Activated CD8-positive, alpha-beta memory T cell treated with anti-CD3 and anti-CD28 coated beads for 1 hour (primary cell): ENCODE measurements at places on chromosomes 4 and X.
A peak's percentile ranks its signal among the peaks of the same experiment; 100 is the strongest.

DNA sequence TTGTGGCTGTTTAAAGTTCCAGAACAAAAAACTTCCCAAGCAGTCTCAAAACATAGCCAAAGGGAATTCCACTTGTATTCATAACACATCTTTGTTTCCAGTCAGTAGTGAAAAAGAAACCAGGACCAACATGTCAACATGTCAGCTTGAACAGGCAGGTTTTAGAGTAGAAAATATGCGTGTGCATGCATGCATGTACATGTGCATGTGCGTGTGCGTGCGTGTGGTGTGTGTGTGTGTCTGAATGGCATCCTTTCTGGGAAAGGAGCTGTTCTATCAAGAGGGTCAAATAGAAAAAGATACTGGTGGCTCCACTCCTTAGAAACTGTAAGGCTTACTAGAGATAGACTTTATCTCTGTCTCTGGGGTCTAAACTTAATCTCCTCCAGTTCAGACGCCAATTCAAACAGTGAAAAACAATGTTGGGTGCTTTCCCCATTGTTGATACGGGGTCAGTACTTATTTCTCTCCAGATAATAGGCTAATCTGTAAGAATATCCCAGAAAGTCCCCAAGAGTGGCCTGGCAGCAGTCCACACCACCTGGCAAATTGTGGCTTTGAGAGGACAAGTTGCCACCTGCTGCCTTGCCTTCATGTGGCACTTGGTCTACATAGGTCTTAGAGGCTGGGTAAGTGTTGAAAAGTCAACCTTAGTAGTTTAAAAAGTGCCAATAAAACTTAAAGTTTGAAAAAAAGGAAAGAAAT is 110.4 kb downstream of the SCD5 start:
- DNase-seq: no peak

- DNase-seq: no peak
These were observed 366.6 kb upstream of the GRIA3 start for GRCh38 chrX:122817321-122817955.

GRCh38 chr4:2862528-2862927 is 18.9 kb downstream of the ADD1 start:
- no peak for DNase-seq

DNA sequence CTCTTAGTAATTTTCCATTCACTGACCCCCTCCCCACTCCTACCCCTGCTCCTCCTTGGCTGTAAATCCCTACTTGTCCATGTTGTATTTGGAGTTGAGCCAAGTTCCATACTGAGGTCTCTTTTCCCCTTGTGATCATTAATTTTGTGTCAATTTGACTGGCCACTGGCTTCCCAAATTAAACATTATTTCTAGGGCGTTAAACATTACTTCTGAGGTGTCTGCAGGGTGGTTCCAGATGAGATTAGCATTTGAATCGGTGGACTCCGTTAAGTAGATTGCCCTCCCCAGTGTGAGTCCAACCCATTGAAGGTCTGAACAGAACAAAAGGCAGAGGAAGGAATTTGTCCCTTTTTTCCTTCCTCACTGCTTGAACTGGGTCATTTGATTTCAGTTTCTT is 25.7 kb downstream of the SLC39A8 start:
- no peak for DNase-seq

DNA sequence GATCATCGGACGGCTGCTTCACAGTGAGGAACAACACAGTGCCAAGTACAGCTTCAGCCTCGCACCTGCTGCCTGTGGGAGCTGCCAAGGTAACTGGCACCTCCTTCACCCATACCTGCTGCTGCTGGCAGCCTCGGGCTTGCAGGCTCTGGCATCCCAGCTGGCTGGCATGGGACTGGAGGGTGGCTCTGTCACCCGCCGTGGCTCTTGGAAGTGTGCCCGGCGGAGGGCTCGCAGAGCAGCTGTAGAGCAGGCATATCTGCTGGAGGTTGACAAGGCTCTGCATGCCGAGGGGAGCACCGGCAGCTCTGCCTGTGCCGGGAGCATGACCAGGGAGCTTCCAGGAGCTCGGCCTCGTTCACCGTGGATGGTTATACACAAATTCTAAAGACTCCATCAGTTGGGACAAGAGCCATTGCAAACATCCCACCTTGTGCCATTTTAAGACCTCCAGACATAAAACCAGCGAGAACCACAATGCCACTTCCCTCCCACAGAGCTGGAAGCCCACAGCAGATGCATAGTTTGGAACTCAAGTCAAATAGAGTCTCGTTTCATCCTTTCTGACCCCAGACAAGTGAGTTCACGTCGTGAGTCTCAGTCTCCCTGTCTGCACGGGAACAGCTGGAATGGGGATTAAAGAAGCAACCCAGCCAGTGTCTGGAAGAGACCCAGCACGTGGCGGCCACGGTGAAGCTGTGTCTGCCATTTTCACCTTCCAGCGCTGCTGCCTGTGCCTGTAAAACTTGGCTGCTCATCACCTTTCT is 84.3 kb upstream of the PSAPL1 start:
- DNase-seq: no peak

DNA sequence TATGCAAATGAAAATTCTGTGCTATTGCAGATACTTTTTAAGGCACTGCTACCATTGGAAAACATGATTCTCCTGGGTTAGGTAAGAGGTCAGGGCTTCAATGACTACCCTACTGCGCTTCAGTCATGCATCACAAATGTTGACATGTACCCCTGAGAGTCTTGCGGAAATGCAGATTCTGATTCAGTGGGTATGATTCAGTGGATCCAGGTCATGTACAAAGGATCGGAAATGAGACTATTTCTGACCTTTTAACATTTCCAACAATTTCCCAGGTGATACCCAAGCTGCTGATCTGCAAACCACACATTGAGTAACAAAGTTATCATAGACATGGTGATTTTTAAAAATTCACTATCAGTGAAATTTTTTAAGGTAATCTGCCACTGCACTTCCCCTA is 62.6 kb downstream of the DDX53 start:
- no peak for DNase-seq

- DNase-seq: no peak
These were observed 162.2 kb upstream of the GPR101 start for GRCh38 chrX:137195991-137196390.

GRCh38 chr4:83917572-83917971 is 381.7 kb downstream of the GPAT3 start:
- no peak for DNase-seq

DNA sequence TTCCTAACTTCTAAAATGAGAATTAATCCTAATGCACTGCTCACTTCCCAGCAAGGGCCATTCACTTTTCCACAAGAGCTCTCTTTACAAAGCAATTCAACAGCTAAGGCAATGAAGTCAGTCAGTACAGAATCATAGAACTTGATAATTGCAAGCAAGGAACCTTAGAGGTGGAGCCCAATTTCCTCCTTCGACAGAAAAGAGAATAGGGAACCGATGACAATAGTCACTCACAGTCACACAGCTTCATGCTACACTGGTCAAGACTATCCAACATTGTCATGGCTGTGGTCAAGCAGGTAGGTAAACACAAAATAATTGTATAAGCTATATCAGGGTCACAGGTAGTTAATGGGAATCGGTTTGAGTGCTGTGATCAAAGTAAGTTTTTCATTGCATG is 90.0 kb downstream of the ELOVL6 start:
- DNase-seq: no peak

DNA sequence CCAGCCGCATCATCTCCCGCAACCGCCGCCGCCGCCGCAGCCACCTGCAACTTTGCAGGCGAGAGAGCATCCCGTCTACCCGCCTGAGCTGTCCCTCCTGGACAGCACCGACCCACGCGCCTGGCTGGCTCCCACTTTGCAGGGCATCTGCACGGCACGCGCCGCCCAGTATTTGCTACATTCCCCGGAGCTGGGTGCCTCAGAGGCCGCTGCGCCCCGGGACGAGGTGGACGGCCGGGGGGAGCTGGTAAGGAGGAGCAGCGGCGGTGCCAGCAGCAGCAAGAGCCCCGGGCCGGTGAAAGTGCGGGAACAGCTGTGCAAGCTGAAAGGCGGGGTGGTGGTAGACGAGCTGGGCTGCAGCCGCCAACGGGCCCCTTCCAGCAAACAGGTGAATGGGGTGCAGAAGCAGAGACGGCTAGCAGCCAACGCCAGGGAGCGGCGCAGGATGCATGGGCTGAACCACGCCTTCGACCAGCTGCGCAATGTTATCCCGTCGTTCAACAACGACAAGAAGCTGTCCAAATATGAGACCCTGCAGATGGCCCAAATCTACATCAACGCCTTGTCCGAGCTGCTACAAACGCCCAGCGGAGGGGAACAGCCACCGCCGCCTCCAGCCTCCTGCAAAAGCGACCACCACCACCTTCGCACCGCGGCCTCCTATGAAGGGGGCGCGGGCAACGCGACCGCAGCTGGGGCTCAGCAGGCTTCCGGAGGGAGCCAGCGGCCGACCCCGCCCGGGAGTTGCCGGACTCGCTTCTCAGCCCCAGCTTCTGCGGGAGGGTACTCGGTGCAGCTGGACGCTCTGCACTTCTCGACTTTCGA is 654 bp downstream of the ATOH1 start:
- no peak for DNase-seq

- no peak for DNase-seq
These were observed 84.6 kb upstream of the BEND4 start for GRCh38 chr4:42237010-42237409.

- no peak for DNase-seq
These were observed 103.4 kb downstream of the LUZP4 start for GRCh38 chrX:115392871-115393270.

DNA sequence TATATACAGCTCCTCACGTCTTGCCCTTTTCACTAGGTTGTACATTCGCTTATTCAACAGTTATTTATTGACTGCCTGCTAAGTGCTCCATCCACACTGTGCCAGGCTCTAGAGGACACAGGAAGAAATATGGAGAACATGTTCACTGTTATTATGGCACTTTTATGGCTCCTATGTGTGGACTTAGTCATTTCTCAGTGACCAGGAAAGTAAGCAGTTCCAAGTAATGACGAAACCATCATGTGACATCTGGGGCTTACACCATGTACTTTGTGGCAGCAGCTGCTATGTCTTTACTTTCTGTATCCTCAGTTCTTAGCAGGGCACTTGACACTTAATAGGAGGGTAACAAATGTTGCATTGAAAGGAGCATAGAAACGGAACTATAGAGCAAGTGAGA is 278.0 kb downstream of the ANK2 start:
- DNase-seq: no peak

GRCh38 chr4:105155426-105155825 is 8.8 kb downstream of the TET2 start:
- DNase-seq: no peak

DNA sequence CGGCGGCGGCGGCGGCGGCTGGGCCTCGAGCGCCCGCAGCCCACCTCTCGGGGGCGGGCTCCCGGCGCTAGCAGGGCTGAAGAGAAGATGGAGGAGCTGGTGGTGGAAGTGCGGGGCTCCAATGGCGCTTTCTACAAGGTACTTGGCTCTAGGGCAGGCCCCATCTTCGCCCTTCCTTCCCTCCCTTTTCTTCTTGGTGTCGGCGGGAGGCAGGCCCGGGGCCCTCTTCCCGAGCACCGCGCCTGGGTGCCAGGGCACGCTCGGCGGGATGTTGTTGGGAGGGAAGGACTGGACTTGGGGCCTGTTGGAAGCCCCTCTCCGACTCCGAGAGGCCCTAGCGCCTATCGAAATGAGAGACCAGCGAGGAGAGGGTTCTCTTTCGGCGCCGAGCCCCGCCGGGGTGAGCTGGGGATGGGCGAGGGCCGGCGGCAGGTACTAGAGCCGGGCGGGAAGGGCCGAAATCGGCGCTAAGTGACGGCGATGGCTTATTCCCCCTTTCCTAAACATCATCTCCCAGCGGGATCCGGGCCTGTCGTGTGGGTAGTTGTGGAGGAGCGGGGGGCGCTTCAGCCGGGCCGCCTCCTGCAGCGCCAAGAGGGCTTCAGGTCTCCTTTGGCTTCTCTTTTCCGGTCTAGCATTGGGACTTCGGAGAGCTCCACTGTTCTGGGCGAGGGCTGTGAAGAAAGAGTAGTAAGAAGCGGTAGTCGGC is 528 bp downstream of the FMR1 start:
- no peak for DNase-seq

GRCh38 chr4:126465341-126465740 is 1150.6 kb downstream of the FAT4 start:
- DNase-seq: no peak

DNA sequence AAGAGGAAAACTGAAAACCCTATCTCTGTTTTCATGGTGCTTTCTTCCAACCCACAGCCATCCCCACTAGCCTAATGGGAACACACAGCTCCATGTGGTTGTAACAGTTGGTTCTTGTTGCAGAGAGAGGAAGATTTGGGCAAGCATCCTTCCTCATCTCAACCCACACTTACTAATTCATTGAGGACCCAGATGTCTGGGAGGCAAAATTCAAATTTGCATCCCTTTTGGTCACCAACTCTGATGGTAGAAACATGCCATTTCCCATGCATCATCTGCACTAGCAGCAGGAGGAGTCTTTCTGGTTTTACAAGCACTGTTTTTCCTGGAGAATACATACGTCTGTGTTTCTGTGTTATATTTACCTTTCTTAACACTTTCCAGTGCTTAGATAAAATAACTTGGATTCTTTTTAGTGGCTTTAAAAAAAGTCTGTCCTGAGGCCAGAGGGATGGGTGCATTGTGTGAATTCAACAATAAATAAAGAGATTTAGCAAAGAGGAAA is 301.0 kb downstream of the KCTD8 start:
- DNase-seq: no peak

GRCh38 chr4:48129307-48130014 is 4.6 kb downstream of the TXK start:
- no peak for DNase-seq

GRCh38 chr4:82373816-82374625 is at the start of gene HNRNPD:
Gene HNRNPD (minus strand): TSS chr4:82373991. CDS start chr4:82373678, 313 bp downstream.
- peak; percentile 80 for DNase-seq

- DNase-seq: no peak
These were observed 18.4 kb upstream of the ARMCX5 start for GRCh38 chrX:102580891-102581290.

DNA sequence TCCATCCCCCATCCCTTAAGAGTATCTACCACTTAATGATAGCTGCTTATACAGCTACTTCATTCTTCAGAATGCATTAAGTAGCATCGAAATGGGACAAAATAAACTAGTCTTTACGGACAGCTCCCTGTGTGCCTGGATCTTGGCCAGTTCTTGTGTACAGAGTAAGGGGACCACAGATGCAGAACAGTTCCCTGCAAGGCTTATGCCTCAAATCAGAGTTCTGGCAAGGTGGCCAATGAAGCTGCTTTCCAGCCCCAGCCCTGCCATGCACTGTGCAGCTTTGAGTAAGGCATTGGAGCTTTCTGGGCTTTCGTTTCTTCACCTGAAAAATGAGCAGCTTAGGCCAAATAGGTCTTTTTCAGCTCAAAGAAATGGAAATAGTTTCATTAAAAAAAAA is 14.2 kb downstream of the CLNK start:
- DNase-seq: no peak

DNA sequence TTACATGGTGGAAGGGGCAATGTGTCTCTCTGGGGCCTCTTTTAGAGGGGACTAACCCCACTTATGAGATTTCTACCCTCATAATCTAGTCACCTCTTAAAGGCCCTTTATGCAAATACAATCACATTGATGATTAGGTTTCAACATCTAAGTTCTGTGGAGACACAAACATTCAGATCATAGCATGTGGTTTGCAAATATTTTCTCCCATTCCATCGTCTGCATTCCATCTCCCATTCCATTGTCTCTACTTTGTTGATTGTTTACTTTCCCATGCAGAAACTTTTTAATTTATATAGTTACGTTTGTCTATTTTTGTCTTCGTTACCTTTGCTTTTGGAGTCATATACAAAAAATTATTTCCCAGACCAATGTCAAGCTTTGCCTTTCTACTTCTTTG is 927.5 kb upstream of the INTU start:
- DNase-seq: no peak

GRCh38 chrX:94107981-94108380 is 434.0 kb downstream of the FAM133A start:
- no peak for DNase-seq

- DNase-seq: no peak
These were observed 91.4 kb downstream of the DCTD start for GRCh38 chr4:182825786-182826185.

GRCh38 chr4:157075811-157076577 is at the start of gene GLRB:
Gene GLRB (plus strand): TSS chr4:157076150. CDS start chr4:157078025, 1,875 bp downstream.
- DNase-seq: no peak
